ENCODE measurements at places on chromosomes 13 and 19. TPM values are rescaled to one million over a fixed set of nuclear protein-coding genes. Genes with fewer than 3 reads are reported as not detected.

- peak; percentile 72 for DNase-seq
Observed at GRCh38 chr19:10568062-10568825, 535 bp downstream of the CDKN2D start.

- DNase-seq, result no peak
Observed at GRCh38 chr13:32202268-32202667, 112.9 kb downstream of the ZAR1L start.

DNA sequence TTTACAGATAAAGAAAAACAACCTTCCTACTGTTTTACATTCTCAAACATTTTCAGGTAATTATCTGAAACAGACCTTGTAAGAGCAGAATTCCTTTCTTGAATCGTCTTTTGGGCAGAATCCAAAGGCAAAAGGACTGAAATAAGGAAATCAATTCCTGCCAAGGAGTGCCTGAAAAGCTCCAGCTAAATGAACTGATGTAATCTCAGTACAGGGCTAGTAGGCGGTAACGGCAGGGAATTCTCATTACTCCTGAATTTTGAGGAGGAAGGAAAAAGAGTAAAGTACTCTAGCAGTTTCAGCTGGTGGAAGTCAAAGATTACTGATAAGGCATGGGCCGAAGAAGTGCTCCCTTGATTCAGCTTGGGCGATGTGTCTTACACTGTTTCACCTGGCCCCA, 168.4 kb downstream of the PCDH9 start:
- DNase-seq, result no peak

DNA sequence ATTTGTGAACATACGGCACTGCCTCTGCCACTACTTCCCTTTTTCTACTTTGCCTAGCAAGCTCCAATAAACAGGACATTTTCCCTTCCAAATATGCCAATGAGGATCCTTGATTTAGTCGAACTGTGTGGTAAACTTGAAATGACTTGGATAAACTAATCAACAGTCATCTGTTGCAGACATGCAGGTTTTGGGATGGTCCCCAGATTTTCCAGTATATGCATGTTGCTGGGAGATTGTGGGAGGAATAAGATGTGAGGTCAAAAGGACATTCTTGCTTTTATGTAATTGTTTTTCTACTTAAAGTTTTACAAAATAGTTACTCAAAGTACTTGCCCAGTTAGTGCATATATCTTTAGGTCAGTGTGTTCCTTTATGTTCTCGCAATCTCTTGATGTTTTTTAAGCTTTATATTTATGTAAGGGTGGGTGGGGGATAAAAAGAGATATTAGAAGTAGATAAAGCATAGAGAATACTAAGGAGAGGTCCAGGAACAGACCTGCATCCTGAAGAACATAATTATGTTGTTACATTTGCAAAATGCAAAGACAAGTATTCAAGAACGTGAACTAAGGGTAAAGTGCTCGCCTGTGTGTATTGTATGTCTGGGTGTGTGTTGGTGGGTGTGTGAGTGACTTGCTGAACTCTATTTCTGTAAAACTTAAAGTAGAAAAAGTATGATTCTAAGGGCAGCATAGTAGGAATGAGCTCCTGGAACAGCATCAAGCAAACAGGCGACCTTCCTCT, 88.4 kb upstream of the OXGR1 start:
- DNase-seq, result no peak

GRCh38 chr19:46639358-46640182, 3.6 kb upstream of the GNG8 start:
- peak; percentile 68 for DNase-seq

DNA sequence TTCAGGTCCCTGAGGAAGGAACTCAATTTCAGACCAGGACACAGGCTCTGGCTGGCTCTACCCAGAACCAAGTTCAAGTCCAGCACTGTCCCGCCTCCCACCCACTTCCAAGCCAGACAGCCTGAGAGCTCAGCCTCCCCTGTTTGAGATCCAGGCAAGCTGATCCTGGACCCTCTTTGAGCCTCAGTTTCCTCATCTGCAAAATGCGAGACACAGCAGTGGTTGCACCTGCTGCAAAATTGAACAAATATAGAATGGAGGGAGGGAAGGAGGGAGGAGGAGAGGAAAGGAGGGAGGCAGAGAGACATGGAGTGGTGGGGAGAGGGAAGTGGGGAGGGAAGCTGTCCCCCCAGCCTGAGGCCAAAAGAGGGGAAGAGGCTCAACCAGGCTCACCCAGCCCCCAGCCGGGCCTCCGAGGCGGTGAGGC, 751 bp downstream of the TMEM221 start:
- DNase-seq, result no peak

GRCh38 chr19:19119325-19120237, 18.7 kb downstream of the TMEM161A start:
- DNase-seq, result no peak

DNA sequence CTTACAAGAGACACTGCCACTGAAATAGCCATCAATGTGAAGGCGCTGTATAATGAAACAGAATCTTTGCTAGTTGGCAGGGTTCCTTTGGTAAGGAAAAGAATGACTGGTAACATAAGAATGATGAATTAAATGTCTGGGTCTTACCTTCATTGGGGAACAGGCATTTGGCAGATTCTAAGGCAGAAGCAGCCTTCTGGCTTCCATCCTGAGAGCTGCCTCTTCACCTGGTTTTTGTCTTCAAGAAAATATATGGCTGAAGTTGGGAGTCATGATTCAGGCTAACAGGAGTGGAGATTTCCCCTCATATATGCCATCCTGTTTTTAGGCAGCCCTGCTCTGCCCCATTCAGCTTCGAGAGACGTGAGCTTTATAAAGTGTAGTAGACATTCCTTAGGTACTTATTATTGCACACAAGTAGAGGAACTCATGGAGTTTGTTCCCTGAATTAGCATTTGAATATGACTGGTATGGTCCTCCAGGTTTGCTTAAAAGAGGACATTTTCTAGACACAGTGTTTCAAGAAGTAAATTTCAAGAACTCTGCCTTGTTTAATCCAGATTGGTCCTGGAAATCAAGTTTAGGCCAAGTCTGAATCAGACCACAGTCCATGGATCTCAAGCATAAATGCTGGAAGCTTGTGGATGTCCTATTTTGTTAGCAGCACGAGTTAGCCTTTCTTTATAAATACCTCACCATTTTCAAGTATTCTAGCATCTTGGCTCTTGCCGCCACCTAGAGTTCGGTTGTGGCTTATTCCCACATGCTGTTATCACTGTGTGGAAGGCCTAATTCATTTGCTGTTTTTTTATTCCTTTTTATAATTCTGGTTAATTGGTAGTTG, 56.2 kb upstream of the AKAP11 start:
- DNase-seq, result peak; percentile 45

Gene TEX29
- total RNA-seq, result not detected

Gene ZNF776
- 16.6 TPM for total RNA-seq
